ENCODE measurements at places on chromosomes 16 and 17.

DNA sequence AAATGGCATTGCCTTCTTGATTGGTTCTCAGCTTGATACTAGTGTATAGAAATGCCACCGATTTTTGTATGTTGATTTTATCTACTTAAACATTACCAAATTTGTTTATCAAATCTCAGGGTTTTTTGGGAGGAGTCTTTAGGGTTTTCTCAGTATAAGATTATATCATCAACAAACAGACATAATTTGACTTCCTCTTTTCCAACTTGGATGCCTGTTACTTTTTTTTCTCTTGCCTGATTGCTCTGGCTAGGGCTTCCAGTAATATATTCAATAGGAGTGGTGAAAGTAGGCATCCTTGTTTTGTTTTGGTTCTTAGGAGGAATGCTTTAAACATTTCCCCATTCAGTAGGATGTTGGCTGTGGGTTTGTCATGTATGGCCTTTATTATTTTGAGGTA lies 29.1 kb downstream of the EFCAB13 start:
- no peak for DNase-seq

DNA sequence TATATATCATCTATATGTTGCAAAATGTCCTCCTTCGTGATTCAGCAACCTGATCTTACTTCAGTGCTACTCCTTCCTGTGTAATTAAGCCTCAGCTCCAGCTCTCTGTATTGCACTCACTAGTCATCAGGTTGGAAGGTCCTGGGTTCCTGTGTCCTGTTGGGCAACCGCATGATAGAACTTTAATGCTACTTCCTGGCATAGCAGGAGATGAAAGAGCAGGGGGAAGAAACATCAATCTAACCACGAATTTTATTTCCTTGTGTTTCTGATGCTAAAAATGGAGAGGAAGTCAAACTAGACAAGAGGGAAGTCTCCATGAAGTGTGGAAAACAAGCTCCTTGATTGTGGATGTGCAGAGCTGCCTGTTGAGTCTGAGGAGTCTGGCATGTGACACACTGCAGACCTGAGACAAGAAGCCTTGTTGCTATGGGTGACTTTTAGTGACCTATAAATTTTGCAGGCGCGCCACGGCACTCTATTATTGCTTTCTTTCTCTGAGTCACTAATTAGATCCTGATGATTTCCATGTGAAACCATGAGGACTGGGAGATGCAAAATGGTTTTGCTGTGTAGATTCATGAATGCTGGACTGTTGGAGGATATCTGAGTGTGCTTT lies 25.6 kb downstream of the IGSF6 start:
- no peak for DNase-seq

GRCh38 chr17:72802726-72803125 lies 289.8 kb downstream of the SLC39A11 start:
- DNase-seq = no peak

DNA sequence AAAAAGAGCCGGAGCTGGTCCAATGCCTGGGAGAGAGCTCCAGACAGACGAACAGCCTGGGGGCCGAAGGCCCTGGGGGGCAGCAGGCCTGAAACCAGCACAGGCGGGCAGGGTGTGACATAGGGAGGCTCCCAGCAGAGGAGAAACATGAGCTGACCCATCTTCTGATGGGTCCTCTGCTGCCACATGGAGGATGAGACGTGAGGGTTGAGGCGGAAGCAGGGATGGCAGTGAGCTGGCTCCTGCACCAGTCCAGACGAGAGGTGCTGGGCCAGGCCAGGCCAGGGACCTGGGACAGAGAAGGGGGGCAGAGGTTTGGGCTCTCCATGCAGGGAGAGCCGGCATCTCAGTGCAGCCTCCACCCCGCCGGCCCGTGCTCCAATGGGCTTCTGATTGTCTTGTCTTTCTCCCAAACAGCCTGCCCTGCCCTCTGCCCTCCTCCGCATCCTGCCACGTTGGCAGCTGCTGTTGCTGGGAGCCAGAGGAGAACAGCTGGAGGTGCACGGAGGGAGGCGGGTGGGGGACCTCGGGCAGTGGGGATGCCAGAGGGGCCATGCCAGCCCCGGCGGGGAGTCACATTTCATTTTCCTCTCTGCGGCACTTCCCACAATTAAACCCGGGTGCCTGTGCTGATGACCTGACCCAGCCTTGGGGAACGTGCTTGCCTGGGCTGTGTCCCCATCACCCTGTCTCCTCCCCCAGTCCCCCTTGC lies 139.1 kb upstream of the GSE1 start:
- peak; percentile 42 for DNase-seq

GRCh38 chr16:11476676-11477075 lies 110.0 kb downstream of the LITAF start:
- DNase-seq = no peak

GRCh38 chr17:78628547-78629435 lies 51.6 kb upstream of the DNAH17 start:
- DNase-seq = no peak

- DNase-seq = no peak
Measured at GRCh38 chr17:29140631-29141513, 39.3 kb downstream of the MYO18A start.

DNA sequence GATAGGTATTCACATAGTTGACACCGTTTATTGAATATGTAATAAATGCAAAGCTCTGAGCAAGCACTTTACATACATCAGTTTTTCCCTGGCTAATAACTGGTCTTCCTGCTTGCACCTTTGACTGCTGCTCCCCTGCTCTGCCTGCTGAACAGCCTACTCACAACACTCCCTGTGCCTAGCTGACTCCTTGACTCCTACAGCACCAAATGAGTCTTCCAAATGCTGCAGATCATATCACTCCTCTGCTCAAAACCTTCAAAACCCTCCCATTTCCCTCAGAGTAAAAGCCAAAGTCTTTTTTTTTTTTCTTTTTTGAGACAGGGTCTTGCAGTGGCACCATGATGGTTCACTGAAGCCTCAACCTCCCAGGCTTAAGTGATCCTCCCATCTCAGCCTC lies 18.5 kb downstream of the EFCAB3 start:
- DNase-seq = no peak

DNA sequence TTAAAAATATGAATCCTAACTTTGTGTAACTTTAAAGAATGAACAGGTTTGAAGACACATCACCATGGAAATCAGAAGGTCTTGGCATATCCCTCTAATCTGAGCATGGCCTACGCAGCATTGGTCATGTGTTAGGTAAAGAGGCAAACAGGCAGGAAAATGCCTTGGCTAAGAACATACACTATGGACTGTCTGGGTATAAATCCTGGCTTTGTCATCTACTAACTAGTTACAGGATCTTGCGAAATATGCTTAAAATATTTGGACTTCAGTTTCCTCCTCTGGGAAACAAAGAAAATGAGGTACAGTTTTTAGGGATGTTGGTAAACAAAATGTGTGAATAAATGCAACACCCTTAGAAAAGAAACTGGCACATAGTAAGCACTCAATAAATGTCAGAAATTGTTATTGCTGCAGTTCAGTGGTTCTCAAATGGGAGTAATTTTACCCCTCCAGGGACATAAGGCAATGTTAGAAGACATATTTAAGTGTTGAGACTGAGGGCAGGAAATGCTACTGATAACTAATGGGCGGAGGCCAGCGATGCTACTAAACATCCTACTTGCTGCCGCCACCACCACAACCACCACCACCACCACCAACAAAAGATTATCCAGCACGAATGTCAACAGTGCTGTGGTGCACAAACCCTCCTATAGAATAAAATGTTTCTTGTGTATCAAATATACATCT lies 770.8 kb upstream of the SOX9 start:
- DNase-seq = no peak

GRCh38 chr17:11644265-11645212 lies 46.3 kb downstream of the DNAH9 start:
- peak; percentile 82 for DNase-seq

DNA sequence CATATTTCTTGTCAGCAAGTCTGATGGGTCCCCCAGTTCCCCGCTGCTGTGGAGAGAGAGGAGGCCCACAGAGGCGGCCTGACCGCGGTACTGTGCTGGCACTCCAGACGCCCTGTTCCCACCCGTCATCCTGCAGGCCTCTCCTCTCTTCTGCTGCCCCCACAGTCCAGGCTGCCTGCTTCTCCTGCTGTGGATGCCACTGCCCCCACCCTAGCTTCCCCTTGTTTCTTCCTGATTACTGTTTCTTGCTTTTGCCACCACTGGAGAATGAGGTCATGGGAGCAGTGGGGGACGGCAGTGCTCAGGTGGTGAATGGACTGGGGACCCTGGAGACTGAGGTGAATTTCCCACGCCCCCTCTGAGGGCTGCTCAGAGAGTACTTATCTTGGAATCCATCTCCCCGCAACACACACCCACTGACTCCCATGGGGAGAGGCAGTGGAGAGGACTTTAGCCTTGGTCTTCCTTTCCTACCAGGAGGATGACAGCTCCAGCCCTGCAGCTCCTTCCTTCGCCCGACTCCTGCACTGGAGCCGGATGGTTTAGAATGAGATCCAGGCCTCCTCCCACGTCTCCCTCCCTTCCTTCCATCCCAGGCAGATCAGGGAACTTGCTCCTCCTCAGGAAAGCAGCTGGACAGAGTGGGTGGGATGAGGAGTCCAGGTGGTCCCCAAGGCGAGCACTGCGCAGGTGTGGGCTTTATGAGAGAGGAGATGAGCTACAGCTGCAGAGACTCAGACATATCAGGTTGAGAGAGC lies 60.4 kb downstream of the PLXDC1 start:
- no peak for DNase-seq

DNA sequence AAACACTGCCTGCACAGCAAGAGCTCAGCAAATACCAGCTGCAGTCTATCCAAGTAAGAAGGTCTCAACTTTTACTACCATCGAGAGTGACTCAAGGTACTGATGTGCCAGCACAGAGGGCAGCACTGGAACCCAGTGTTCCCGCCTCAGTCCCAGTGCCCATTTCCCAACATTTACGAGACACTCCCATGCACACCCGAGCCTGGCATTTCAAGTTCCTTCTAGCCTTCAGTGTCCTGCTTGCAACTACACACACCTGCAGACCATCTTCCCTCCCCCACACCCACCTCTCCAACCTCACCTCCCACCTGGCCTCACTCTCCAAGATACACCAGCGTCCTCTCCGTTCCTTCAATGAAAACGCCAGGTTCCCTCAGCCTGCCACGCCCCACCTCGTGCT lies 3.2 kb downstream of the KLHDC4 start:
- no peak for DNase-seq

GRCh38 chr17:8285270-8286181 lies 2.9 kb upstream of the RANGRF start:
- DNase-seq = no peak

GRCh38 chr17:19017804-19018599 lies 13.4 kb upstream of the FAM83G start:
- DNase-seq = no peak

DNA sequence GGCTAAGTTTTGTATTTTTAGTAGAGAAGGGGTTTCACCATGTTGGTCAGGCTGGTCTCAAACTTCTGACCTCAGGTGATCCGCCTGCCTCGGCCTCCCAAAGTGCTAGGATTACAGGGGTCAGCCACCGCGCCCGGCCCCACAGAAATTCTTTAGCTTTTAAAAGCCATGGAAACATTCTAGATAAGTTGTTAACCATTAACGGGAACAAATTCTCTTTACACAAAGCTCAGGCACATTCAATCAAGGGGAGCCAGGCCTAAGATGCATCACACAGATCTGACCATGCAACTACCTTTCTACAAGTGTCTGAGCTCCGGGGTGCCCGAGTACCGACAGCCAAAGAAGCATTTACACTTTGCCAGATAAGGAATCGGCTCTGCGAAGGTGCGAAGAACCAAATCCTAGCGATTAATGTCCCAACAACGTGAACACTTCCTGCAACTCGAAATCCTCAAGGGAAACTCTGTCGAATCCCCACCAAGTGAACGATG lies 1.0 kb downstream of the EMC8 start:
- peak; percentile 82 for DNase-seq
